ENCODE measurements at places on chromosomes 6 and 20.

DNA sequence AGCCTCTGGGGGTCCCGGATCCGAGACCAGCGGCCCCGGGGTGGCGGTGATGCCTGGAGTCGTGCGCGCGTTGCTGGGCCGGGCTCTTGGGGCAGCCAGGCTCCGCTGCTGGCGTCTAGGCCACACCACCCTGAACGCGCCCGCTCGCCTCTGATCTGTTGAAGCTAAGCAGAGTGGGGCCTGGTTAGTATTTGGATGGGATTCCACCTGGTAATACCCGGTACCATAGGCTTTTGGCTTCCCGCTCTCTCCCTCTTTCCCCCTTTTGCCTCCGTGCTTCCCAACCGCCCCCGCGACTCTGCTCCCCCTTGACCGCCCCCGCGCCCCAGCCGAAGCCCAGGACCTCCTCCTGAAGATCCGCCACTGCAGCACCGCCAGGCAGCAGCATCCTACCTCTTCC lies 1383.5 kb upstream of the DEFB115 start:
- no peak overlapping the region for H3K27ac ChIP-seq
- no peaks in the 10 kb centered on the region for H3K27me3 ChIP-seq
- no peak overlapping the region for H3K4me3 ChIP-seq
- no peaks in the 10 kb centered on the region for H3K36me3 ChIP-seq

DNA sequence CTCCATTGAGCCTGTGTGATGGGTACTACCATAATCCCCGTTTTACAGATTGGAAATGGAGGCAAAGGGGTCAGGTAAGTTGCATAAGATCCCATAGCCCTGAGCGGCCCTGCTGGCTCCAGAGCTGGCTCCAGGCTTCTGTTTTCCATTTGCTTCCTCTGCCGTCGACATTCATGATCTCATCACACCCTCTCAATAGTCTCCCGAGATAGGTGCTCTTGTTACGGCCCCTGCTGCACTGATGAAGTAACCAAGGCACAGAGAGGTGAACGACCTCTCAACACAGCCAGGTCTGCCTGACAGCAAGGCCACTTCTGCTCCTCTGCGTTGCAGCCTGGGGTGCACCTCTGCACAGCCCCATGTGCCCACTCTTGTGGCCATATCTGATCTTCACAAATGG lies 16.9 kb downstream of the CDH22 start:
- H3K27me3 ChIP-seq = peaks cover 71% of the 10 kb centered on the region
- no peak overlapping the region for H3K4me3 ChIP-seq
- no peaks in the 10 kb centered on the region for H3K36me3 ChIP-seq
- no peaks in the 10 kb centered on the region for H3K4me1 ChIP-seq

DNA sequence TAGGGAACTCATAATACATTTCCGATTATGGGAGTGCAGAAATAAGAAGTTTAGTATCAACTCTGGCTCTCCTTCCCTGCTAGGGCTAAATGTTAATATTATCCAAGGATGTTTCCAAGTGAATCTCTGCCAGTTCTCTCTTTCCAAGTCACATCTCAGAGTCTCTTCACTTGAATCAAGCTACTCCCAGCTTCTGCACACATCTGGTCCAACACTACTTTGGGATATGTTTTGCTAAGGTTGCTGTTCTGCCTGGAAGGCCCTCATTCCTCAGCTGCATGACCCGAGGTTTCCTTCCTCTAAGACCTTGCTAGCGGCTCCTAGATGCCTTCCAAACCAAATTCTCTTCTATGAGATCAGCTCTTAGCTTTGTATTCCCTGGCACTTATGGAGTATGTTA lies 331.8 kb downstream of the GJA1 start:
- no peaks in the 10 kb centered on the region for H3K4me1 ChIP-seq
- no peak for DNase-seq
- H3K36me3 ChIP-seq = no peaks in the 10 kb centered on the region
- no peak overlapping the region for H3K4me3 ChIP-seq
- H3K27ac ChIP-seq = no peak overlapping the region

GRCh38 chr6:135147637-135148592 lies 33.2 kb upstream of the MYB start:
- DNase-seq = no peak
- H3K36me3 ChIP-seq = no peaks in the 10 kb centered on the region
- H3K4me1 ChIP-seq = peaks cover 13% of the 10 kb centered on the region
- no peaks in the 10 kb centered on the region for H3K27me3 ChIP-seq
- no peak overlapping the region for H3K4me3 ChIP-seq
- no peak overlapping the region for H3K27ac ChIP-seq

GRCh38 chr6:26576407-26576843 lies 20.3 kb upstream of the ABT1 start:
- peak overlapping the region; percentile 54 for H3K4me3 ChIP-seq
- DNase-seq = no peak
- H3K27ac ChIP-seq = peak overlapping the region; percentile 36
- no peaks in the 10 kb centered on the region for H3K27me3 ChIP-seq
- H3K4me1 ChIP-seq = peaks cover 3% of the 10 kb centered on the region

DNA sequence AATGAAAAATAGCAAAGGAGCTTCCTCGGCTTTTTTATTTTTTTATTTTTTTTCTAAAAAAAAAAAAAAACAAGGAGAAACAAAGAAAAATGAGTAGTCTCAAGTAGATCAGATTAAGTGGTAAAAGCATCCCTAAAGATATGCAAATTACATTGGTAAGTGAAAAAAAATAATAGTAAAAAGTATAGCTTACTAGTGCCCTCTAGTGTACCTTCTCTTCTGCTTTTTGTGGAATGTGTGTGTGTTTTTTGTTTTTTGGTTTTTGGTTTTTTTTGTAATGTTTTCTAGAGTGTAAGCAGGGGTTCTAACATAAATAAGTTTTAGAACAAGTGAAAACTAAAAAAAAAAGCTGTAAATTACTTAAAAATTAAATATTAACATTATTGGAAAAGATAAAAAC lies 1062.0 kb downstream of the HACE1 start:
- no peak overlapping the region for H3K27ac ChIP-seq
- peak; percentile 69 for DNase-seq
- no peaks in the 10 kb centered on the region for H3K27me3 ChIP-seq
- H3K4me1 ChIP-seq = no peaks in the 10 kb centered on the region

- peaks cover 15% of the 10 kb centered on the region for H3K27me3 ChIP-seq
- no peak overlapping the region for H3K27ac ChIP-seq
- H3K4me3 ChIP-seq = no peak overlapping the region
- peaks cover 45% of the 10 kb centered on the region for H3K4me1 ChIP-seq
- peak; percentile 28 for DNase-seq
- no peaks in the 10 kb centered on the region for H3K36me3 ChIP-seq
These were observed 509.9 kb upstream of the ID4 start for GRCh38 chr6:19327241-19327640.

DNA sequence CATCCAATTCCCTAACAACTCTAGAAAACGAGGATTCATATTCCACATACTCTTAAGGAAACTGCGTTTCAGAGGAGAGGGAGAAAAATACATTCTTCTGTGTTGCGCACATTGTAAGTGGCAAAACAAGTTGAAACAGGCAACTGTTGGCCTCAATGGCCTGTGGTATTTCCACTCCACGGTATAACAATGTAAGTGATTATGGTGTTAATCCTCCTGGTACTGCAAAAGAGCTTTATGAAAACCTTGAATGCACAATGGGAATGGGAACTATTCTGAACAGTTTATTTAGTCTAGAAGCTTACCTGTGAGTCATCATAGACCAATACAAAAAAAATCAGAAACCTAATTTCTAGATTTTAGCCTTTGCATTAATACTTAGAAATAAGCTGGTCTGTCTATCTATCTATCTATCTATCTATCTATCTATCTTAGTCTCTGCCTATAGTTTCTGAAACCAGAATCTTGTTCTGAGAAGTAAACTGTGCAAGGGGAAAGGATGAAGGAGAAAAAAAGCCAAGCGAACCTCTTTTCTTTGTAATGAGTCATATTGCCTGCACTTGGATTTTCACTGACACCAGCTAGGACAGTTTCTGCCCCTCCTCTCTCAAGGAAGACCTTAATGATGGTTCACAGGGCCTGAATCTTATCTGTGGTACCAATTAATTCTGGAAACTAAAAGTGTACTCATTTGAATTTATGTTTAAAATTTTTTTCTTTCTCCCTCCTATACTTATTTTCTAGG lies 101.5 kb downstream of the RNF144B start:
- H3K27ac ChIP-seq = no peak overlapping the region
- H3K4me3 ChIP-seq = no peak overlapping the region
- DNase-seq = no peak
- H3K4me1 ChIP-seq = no peaks in the 10 kb centered on the region

- H3K27ac ChIP-seq = peak overlapping the region; percentile 6
- no peaks in the 10 kb centered on the region for H3K36me3 ChIP-seq
- DNase-seq = peak; percentile 75
- peaks cover 13% of the 10 kb centered on the region for H3K4me1 ChIP-seq
- H3K27me3 ChIP-seq = no peaks in the 10 kb centered on the region
These were observed 72.1 kb downstream of the CBFA2T2 start for GRCh38 chr20:33561692-33562601.

DNA sequence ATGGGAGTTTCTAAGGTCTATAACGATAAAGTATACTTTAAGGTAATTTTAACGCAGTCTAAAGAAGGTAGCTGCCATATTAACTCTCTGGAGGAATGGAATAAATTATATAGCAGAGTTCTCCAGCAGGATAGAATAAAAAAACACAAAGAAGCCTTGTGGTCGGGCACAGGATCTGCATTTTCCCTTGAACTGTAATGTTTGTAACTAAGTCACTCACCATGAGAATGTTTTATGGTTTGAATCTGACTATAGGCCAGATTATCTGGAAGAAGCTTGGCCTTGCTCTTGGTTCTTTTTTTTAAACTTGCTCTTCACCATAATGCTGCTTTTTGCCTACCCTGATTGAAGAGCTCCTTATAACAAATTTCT lies 238.8 kb upstream of the NOX3 start:
- no peaks in the 10 kb centered on the region for H3K36me3 ChIP-seq
- DNase-seq = no peak
- no peak overlapping the region for H3K27ac ChIP-seq
- no peak overlapping the region for H3K4me3 ChIP-seq

- H3K4me3 ChIP-seq = no peak overlapping the region
- H3K4me1 ChIP-seq = no peaks in the 10 kb centered on the region
- H3K36me3 ChIP-seq = no peaks in the 10 kb centered on the region
- DNase-seq = no peak
These were observed 37.1 kb downstream of the PPP1R16B start for GRCh38 chr20:38842558-38842981.

GRCh38 chr20:415820-416322 lies 7.8 kb downstream of the RBCK1 start:
- no peak for DNase-seq
- no peak overlapping the region for H3K27ac ChIP-seq
- no peaks in the 10 kb centered on the region for H3K4me1 ChIP-seq
- no peaks in the 10 kb centered on the region for H3K27me3 ChIP-seq

GRCh38 chr20:57738484-57738883 lies 28.7 kb upstream of the PMEPA1 start:
- H3K4me1 ChIP-seq = no peaks in the 10 kb centered on the region
- no peak overlapping the region for H3K27ac ChIP-seq
- no peak for DNase-seq
- H3K36me3 ChIP-seq = no peaks in the 10 kb centered on the region
- no peak overlapping the region for H3K4me3 ChIP-seq
- no peaks in the 10 kb centered on the region for H3K27me3 ChIP-seq

- H3K27me3 ChIP-seq = peaks cover 49% of the 10 kb centered on the region
- DNase-seq = peak; percentile 32
- no peak within 1 kb of the TSS for H3K27ac ChIP-seq
- H3K4me3 ChIP-seq = peak within 1 kb of the TSS; percentile 34
- H3K4me1 ChIP-seq = peaks cover 6% of the 10 kb centered on the region
- H3K36me3 ChIP-seq = no peaks in the 10 kb centered on the region
These were observed at the start of gene KCNK5 for GRCh38 chr6:39228992-39229767. Gene KCNK5 (minus strand): TSS chr6:39229475. CDS start chr6:39229111, 364 bp downstream.

- no peaks in the 10 kb centered on the region for H3K4me1 ChIP-seq
- no peaks in the 10 kb centered on the region for H3K27me3 ChIP-seq
- no peak for DNase-seq
- no peaks in the 10 kb centered on the region for H3K36me3 ChIP-seq
- H3K4me3 ChIP-seq = no peak overlapping the region
These were observed 182.2 kb downstream of the COL12A1 start for GRCh38 chr6:75023634-75024033.

DNA sequence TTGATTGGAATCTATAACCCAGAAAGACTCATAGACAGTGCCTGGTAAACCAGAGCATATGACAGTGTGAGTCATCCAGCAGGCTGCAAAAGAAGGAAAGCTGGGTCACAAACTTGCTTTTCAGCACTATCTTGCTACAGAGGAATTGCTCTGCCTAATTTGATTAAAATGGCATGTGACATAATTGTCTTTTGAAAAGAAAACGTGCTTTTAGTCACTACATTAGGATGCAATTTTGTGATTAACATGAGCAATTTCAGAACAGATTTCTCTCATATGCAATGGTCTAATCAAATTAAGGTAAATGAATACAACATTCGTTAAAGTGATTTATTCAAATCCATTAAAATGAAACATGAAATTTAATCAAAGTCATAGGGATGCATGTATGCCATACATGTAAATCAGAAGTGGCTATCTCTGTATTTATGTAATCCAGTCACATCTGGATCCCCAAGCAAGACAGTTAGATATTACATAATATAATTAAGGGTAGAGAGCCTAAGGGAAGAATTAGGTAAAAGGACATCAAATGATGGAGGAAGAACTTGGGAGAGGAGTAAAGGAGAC lies 400.0 kb upstream of the HTR1E start:
- H3K4me1 ChIP-seq = no peaks in the 10 kb centered on the region
- H3K4me3 ChIP-seq = no peak overlapping the region
- H3K27ac ChIP-seq = no peak overlapping the region
- no peaks in the 10 kb centered on the region for H3K36me3 ChIP-seq
- no peaks in the 10 kb centered on the region for H3K27me3 ChIP-seq

GRCh38 chr20:35192118-35192872 lies 20.4 kb downstream of the PROCR start:
- no peaks in the 10 kb centered on the region for H3K36me3 ChIP-seq
- no peaks in the 10 kb centered on the region for H3K4me1 ChIP-seq
- no peak overlapping the region for H3K27ac ChIP-seq
- DNase-seq = no peak
- no peaks in the 10 kb centered on the region for H3K27me3 ChIP-seq
- H3K4me3 ChIP-seq = no peak overlapping the region

- no peaks in the 10 kb centered on the region for H3K27me3 ChIP-seq
- no peaks in the 10 kb centered on the region for H3K36me3 ChIP-seq
- no peak overlapping the region for H3K4me3 ChIP-seq
These were observed 68.1 kb upstream of the TXNDC5 start for GRCh38 chr6:7978736-7979135.

GRCh38 chr6:134230087-134230700 lies 87.7 kb downstream of the SGK1 start:
- DNase-seq = no peak
- H3K27me3 ChIP-seq = no peaks in the 10 kb centered on the region
- H3K4me3 ChIP-seq = no peak overlapping the region
- H3K27ac ChIP-seq = no peak overlapping the region
- H3K4me1 ChIP-seq = no peaks in the 10 kb centered on the region
- no peaks in the 10 kb centered on the region for H3K36me3 ChIP-seq

DNA sequence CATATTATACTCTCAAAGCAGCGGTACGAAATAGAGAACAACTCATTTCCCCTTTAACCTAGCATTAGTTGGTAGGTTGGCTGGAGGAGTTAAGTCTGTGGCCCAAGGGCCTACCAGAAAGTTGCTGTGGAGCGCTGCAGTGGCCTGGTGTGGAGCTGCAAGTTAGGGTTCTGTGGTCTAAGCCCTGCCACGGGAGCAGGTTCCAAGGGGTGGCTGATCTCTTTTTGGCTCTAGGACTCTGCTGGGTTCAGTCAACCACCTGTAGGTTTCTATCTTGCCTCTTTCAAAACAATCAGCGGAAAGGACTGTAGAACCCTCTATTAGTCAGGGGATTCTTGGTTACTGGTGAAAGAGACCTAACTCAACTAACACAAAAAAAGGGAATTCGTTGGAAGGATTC lies 54.5 kb upstream of the TULP4 start:
- no peaks in the 10 kb centered on the region for H3K27me3 ChIP-seq
- no peak overlapping the region for H3K4me3 ChIP-seq
- DNase-seq = no peak
- H3K36me3 ChIP-seq = no peaks in the 10 kb centered on the region
- no peak overlapping the region for H3K27ac ChIP-seq

Data from A673 (cell line).